Aorta (tissue), 5 donors: ENCODE measurements at places on chromosomes 12 and 14. TPM values are rescaled to one million over a fixed set of nuclear protein-coding genes. Genes with fewer than 3 reads are reported as not detected.

DNA sequence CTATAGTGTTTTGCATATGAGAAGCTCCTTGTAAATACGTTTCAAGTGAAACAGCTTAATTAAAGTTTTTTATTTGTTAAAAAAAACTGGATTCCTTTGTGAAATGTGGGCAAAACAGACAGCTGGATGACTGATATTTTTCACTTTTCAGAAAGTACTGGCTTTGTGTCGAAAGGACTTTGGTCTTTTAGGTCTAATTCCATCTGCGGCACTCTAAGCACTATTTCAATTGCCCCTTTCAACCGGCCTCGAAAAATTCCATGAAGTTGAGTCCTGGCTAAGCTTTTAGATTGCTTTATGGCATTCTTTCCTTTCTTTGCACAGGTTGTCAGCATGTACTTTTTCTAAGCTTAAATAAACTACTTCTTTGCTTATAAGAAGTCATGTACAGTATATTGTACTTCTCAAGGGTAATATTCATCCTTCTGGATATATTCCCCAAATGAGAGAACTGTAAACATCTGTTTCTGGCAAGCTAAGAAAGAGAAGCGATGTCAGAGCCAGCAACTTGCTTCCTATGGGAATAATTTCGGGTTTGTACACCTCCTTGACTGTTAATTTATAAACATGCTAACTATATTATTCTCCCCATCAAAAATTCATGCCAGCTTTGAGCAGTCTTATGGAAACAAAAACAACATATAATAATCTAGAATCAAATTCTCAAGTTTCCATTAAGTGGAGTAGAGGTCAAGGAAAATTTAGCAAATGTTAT is 611.3 kb downstream of the ETNK1 start:
- DNase-seq = no peak

DNA sequence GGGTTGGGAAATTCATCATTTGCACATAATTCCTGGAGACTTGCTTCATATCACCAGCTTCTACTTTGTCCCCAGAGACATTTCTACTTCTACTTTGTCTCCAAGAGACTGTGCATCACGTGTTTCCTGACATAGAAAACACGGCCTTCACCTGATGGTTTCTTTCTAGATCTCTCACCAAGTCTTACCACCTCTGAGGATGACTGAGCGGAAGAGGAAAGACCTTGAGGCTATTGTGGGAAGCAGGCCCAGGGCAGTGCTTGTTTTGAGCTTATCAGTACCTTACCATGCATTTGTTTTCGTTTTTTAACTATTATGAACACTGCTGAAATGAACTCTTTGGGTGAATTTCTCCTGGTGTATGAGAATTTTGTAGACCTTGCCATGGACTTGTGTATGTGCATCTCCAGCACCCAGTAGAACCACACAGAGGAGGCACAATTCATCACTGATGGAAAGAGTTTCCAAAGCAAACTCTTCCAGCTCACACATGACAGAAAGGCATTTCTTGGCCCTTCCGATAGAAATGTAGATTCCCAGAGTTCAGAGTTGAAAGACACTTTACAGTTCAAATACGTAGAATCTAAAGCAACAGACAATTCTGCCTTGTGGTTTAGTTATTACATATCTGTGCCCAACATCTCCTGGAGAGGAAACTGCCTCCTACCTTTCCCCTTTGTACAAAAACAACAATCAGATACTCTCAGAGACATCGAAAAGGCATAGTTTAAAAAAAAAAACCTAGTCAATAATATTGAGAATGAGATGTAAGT is 434.7 kb downstream of the FUT8 start:
- no peak for DNase-seq

DNA sequence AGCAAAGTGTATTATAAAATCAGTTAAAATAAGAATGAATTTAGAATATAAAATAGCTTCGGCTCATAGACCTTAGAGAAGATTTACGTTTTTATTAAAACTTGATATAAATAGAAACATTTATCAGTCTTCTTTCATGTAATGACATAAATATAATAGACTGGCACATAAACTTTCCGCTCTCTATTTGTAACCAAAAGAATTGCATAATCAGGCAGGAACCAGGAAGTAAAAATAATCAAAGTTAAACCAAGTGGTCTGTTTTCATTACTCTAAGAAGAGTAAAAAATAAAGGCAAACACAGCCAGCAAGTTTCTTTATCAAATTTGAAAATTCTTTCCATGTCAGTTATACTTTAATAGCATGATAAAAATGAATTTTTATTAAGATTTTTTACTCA is 46.3 kb upstream of the ATP2A2 start:
- no peak for DNase-seq

GRCh38 chr14:81388336-81388735 is 11.8 kb downstream of the STON2 start:
- DNase-seq = no peak

GRCh38 chr12:106358396-106359241 is 1.1 kb downstream of the POLR3B start:
- DNase-seq = no peak

GRCh38 chr14:76920331-76921087 is 94.3 kb downstream of the LRRC74A start:
- DNase-seq = no peak

DNA sequence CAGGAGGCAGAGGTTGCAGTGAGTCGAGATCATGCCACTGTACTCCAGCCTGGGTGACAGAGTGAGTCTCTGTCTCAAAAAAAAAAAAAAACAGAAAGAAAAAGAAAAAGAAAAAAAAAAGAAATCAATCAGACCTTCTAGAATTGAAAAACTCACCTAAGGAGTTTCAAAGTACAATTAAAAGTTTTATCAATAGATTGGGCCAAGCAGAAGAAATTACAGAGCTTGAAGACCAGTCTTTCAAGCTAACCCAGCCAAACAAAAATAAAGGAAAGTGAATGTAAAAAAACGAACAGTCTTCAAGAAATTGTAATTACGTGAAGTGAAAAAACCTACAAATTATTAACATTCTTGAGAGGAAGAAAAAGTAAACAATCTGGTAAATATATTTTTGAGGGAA is 93.0 kb downstream of the IPO8 start:
- no peak for DNase-seq

DNA sequence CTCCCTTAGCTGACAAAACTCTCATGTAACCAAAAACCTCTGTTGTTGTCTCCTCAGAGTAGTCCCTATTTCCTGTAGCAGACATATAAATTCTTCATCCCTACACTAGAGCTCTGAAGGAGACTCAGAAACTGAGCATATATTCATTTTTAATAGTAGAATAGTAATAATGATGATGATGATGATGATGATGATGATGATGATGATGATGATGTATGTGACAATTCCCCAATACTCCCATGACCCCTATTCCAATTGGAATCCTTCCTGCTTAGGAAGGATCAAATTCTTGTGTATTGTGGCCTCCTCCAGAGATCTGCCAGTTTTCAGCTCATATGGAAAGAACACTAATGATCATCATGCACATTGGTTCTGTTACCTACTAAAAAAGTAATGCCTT is 26.7 kb downstream of the RASSF9 start:
- DNase-seq = no peak

DNA sequence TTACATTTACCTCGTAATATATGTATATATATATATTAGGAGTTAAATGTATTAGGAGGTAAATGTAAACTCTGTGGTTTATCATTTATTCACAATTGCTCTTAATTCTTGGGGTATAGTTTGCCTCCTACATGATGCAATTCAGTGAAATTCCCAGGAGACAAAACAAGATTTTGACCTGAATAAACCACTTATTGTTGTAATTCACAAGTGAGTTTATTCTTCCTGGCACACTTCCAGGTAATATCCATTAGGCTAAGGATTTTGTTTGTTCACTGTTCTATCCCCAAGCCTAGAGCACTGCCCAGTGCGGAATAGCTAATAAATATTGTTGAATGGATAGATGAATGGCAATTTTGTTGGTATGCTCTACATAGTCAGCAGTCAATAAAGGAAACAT is 3.0 kb downstream of the SMIM10L1 start:
- no peak for DNase-seq

DNA sequence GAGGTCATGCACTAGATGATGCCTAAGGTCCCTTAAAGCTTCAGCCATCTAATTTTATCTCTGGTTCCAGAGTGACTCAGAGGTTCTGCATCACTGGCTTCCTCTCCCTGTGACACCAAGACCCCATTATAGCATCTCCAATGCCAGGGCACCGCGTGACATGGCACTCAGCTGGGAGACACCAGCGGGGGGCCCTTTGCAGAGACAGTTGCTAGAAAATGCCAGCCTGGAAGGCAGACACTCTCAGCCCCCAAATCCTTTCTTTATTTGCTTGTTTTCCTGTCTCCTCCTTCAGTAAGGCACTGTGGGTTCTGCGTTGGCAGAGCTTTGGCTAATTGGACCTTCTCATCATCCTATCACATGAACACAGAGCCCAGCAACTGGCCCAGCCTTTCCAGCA is 123.5 kb upstream of the VRK1 start:
- no peak for DNase-seq

GRCh38 chr12:3579446-3580093 is 88.6 kb downstream of the PRMT8 start:
- DNase-seq = peak; percentile 15

GRCh38 chr14:99191395-99192027 is 80.5 kb downstream of the BCL11B start:
- no peak for DNase-seq

GRCh38 chr14:76595266-76595665 is 166.0 kb upstream of the VASH1 start:
- no peak for DNase-seq

DNA sequence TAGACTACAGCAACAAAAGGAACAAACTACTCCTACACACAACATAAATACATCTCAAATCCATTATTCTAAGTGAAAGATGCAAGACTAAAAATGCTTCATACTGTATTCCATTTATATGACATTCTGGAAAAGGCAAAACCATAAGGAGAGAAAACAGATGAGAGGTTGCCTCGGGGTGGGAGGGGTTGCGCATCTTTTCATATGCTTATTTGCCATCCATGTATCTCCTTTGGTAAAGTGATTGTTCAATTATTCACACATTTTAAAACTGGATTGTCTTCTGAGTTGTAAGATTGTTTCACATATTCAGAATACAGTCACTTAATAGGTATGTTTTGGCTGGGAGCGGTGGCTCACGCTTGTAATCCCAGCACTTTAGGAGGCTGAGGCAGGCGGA is 5.1 kb upstream of the TMEM263 start:
- DNase-seq = no peak

GRCh38 chr12:79326663-79327062 is 364.1 kb downstream of the PAWR start:
- no peak for DNase-seq

DNA sequence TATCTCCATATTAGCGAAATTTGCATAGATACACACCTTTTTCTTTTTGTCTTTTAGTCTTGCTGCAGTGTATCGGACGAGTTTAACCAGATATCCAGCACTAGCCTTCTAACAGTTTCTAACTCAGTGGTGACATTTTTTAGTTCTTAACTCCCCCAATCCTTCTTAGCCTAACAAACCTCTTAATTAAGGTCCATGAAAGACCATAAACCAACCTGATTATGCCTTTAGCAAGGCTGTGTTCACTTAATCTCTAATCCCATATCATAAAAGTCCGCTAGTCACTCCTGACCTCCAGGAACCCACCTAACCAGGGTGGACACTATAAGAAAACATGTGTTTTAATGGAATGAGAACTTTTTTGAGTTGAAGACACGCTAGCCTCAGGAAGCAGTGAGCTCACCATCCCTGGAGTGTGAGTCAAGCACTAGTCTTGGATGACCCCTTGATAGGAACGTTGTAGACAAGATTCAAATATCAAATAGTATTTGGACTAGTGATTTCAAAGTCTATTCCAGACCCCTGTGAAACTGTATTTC is 9.5 kb downstream of the CDKN1B start:
- no peak for DNase-seq

DNA sequence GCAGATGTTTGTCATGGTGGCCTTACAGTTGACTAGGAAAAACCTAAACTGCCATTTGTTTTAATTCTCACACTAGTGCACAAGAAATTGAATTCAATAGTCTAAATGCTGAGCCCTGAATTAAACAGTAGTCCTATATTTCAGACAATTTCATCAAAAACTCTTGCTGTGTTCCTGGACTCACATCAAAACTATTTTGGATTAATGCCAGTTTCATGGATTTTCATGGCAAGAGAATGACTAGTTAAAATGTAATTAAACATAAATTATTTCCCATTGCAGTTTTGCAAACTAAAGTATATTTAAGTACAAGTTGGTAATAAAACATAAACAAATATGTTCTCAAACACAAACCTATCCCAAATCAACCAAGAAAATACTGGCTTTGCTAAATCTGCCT is 468.0 kb upstream of the PRICKLE1 start:
- DNase-seq = no peak

SLC17A8 gene
- not detected for total RNA-seq

TMPRSS12 gene
- total RNA-seq = not detected

LPAR5 gene
- total RNA-seq = 3.7 TPM

SYNE3 gene
- total RNA-seq = 61.5 TPM

SLC7A8 gene
- 31.4 TPM for total RNA-seq

GYS2 gene
- 0.15 TPM for total RNA-seq

CACNA1C gene
- 70.4 TPM for total RNA-seq

ALKBH2 gene
- 12.6 TPM for total RNA-seq

SLC2A13 gene
- total RNA-seq = 9.0 TPM

RIMBP2 gene
- total RNA-seq = 1.0 TPM

PRR4 gene
- total RNA-seq = 4.8 TPM

KLRD1 gene
- 4.4 TPM for total RNA-seq

LHX5 gene
- not detected for total RNA-seq

SLC10A1 gene
- not detected for total RNA-seq

CNTN1 gene
- 23.0 TPM for total RNA-seq

NTF3 gene
- 21.8 TPM for total RNA-seq

PTPRQ gene
- 10.3 TPM for total RNA-seq

SRRM4 gene
- 0.27 TPM for total RNA-seq
